ENCODE measurements at places on chromosomes 3 and 15.

GRCh38 chr15:88076328-88076727, 180.2 kb downstream of the NTRK3 start:
- no peak for DNase-seq

- DNase-seq, result no peak
These were observed 58.1 kb upstream of the PROK2 start for GRCh38 chr3:71843071-71843470.

DNA sequence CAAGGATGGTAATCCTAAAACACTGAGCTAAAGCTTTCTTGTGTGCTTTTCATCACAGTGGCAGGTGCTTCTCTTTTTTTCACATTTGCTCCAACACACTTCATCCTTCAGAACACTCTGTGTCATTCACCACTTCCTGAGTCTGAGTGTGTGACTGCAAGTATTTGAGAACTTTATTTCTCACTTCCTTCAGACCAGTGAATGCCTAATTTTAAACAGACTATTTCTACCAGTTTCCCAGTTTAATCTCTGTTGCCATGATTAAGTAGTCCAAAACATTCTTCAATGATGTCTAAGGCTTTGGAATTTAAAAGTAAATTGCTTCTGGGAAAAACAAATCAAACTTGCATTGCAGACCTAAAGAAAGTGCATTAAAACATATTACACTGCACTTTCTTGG, 541.2 kb downstream of the RBMS3 start:
- DNase-seq, result no peak

DNA sequence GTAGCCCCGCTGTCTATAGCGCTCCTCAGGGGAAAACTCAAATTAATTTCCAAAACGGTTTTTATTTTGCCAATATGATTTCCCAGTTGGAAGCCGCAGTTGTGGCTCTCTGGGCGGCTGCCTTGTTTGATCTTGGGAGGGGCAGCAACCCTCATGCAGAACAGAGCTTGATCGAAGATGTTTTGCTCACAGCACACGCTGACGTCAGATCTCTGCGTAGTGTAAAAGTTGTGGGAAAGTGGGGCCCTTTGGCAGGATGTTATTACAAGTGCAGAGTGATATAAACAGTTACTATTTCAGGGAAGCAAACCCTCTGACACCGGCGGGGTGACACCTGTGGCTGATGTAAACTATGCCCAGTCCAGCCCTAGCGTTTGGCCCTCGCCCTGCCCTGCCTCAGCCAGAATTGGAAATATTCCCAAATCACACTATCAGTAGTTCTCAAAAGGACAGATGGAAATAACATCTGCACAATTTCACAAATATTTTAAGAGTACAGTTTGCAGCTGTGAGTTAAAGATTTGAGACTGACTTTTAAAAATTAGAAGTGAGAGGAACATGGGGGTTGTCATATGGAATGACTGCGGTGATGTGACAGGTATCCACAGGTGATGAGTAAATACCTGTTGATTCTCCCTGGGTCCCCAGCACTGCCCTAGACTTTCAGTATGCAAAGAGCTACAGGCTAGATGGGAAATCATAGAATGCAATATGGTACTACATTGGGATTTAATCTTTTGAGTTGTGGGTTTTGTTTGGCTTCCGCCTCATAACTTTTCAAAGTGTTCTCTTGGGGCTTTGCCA, 1.7 kb downstream of the SYNM start:
- no peak for DNase-seq

GRCh38 chr3:145450018-145450682, 710.8 kb downstream of the PLOD2 start:
- no peak for DNase-seq

- DNase-seq, result no peak
These were observed 653.9 kb downstream of the ROBO1 start for GRCh38 chr3:79113876-79114275.

DNA sequence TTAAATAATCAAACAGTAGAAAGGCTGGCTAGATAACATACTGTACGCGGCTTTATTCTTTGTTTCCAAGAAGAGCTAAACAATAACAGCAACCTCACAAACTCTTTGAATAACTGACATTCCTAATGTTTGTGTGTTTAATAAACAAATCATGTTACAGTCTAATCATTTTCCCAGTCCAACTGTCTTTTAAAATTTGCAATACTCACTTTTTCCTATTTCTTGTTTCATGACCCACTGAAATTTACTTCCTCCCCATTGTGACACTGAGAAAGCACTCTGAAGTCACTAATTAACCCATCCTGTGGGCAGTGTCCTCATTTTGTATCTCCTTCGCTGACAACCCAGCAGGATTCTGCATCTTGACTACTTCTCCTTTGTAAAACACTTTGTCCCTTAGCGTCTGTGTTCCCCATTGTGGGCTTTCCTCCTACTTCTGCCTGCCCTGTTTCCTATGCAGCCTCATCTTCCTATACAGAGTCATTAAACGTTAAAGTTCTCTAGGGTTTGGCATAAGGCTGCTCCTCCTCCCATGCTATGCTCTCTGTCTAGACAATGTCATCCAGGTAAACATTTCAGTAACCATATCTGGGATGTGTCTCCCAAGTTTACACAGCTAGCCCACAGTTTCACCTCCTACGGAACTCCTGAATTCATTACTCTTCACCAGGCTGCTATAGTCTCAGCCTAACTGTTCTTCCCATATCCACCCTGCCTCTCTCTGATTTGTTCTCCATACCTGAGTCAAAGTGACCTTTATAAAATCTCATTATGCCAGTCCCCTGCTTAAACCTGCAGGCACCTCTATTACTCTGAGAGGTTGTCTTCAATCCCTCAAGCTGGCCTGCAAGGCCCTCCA, 148.9 kb downstream of the GREM1 start:
- DNase-seq, result peak; percentile 10

- DNase-seq, result no peak
These were observed 278.9 kb upstream of the STT3B start for GRCh38 chr3:31253782-31254181.

- DNase-seq, result peak; percentile 97
These were observed 8.1 kb downstream of the FAM131A start for GRCh38 chr3:184345317-184346144.

DNA sequence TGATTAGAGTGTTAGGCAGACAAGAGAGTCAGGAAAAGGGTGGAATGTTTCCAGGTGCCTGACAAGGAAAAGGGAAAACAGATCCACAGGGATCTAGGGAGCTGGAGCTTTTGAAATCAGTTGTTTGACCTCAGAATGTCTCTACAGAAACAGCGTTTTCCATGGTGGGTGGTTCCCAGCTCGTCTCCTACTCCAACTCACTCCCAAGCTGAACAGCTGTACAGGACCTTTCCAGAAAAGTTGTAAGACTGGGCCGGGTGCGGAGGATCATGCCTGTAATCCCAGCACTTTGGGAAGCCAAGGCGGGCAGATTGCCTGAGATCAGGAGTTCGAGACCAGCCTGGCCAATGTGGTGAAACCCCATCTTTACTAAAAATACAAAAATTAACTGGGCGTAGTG, 55.7 kb upstream of the RYK start:
- no peak for DNase-seq

- DNase-seq, result no peak
These were observed 185.9 kb upstream of the CADM2 start for GRCh38 chr3:84772841-84773240.

DNA sequence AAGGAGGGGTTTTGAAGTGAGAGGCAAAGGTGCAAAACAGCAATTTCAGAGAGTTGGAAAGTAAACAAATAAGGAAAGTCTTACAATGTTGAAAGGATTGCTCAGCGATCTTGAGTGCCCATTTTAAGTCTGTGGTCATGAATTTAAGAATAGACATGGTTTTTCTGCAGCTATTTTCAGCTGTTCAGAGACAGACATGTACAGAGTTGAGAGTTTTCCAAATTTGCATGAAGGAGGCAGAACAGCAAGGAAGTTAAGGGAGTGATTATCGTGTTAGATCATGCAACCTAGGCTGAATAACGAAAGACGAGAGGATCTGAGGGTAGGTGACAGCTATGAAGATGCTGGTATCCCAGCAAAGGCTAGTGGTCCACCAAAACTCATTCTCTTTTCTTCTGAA, 37.2 kb downstream of the DET1 start:
- DNase-seq, result no peak

- no peak for DNase-seq
These were observed 128.4 kb upstream of the HACD2 start for GRCh38 chr3:123713211-123713610.

- no peak for DNase-seq
These were observed 96.2 kb downstream of the DUT start for GRCh38 chr15:48427479-48427878.

GRCh38 chr15:25178835-25179672, 224.3 kb downstream of the SNRPN start:
- no peak for DNase-seq

DNA sequence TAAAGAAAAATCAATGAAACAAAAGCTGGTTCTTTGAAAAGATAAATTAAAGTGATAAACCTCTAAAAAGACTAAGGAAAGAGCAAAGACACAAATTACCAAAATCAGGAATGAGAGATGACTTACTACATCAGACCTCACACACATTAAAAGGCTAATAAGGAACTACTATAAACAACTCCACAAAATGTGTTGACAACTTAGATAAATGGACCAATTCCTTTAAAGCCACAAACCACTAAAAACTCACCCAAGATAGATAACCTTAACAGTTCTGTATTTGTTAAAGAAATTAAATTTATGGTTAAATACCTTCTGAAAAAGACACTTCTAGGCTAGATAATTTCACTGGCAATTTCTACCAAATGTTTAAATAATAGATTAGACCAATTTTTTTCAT, 170.4 kb downstream of the SMAD6 start:
- no peak for DNase-seq

DNA sequence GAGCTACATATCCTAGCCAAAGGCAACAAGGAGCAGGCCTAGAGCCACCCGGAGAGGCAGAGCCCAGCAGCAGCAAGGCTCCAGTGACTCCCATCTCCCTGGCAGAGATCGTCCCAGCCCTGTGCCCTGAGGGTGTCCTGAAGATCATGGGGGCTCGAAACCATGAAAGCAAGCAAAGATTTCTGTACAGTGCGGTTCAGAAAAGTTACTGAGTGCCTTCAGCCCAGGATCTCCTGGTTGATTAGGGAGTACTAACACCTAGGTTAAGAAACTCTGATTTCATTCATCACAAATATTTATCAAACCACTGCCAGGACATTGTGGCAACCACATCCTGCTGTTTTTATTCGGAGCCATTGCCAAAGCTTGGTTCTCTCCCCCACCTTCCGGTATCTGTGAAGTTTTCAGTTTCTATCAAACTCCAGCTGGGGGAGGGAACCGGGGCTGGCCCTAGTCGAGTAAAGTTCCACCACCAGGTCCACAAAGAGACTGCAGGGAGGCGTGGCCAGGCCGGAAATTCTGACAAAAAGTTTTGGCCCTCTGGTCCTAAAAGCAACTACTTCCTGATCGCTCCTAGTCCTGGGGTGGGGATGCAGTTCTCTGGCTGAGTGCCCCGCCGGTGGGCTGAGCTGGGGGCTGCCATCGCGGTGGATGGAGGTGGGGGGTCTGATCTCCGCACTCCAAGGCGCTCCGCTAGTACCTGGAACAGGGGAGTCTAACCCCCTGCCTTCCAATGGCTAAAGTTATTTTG, 1.2 kb downstream of the RAB43 start:
- DNase-seq, result peak; percentile 96

DNA sequence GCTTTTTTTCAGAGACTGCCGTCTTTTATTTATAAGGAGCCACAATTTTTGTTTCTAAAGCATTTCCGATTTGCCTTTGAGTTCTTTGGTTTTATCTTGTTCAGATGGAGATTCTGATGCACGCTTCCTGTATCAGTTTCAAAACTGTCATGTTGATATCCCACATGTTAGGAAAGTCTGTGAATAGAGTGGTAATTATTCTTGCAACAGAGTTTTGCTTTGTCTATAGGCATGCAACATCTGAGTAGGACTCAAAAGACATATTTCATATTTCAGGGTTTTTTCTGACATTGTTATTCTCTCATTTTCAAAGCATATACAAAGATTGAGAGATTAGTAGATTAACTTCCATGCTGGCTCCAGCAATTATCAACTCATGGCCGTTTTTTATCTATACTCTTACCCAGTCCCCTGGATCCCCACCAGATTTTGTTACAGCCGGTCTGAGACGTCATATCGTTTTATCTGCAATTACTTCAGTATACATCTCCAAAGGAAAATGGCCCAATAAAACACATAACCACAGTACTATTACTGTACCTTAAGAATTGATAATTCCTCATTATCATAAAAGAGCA, 22.4 kb downstream of the PAQR5 start:
- peak; percentile 72 for DNase-seq

GRCh38 chr3:45345846-45346580, 42.4 kb upstream of the LARS2 start:
- DNase-seq, result no peak

DNA sequence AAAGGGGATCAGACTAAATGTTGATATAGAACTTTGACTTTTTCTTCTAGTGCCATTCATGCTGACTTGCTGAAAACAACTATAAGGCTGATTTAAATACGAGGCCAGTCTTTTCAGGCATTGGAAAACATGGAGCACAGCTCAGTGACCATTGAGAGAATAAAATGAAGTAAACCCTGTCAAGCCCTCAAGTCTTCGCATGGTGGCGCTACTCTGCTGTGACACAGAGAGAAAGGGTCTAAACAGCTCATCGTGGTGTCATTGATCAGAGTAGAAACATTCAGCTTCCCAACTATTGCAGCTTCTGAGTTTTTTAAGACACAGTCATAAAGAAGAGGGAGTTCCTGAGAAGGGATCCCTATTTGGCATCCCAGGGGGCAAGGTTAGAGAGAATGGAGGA, 716.2 kb downstream of the DIPK2A start:
- DNase-seq, result no peak

DNA sequence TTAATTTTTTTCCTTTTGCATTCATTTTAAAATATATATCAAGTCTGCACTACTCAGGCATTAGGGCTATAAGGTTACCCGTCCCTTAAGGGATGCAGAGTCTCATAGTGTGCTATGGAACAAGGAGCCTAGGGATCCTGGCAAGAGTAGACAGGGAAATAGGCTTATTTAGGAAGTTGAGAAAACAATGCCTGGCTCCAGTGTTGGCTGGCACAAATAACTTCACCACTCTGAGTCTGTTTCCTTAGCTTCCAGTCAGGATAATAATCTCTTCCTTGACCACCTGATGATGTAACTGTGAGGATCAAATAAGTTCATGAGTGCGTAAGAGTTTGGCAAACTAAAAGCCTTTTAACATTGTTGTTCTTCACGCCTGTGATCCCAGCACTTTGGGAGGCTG, 540.8 kb upstream of the IL12A start:
- no peak for DNase-seq

DNA sequence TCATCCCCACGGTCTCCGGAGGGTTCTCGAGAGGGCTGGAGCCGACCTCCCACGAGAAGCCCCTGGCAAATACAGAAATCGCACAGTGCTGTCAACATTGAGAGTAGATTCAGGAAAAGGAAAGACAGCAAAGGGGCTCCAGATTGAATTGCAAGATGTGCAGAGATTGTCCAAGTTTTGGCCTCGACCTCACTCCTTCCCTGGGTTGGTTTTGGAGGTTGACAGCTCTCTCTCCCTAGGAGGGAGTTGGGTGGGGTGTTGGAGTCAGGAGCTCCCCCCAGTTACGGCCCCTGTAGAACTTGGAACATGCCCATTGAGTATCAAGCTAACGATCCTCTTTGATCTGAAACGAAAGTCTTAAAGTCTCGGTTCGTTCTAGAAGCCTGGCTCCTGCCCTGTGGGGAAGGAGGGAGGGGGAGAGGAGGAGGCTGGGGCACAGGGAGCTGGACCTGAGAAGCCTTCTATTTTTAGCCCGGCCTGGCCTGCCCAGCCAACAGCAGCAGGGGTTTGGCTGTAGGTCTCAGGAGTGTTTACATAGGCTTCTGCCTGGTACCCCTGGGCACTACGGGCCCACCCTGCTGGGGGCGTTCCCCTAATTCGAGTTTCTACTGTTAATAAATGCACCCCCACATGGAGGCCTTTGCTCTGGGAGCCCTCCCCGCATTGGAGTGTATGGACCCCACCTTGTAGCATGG, 672 bp upstream of the KY start:
- no peak for DNase-seq

Measured in hematopoietic multipotent progenitor cell treated with erythropoietin and hydrocortisone succinate and interleukin-3 and kit ligand, for 6 days (in vitro differentiated cells).